ENCODE measurements at places on chromosomes 12 and 14. TPM values are rescaled to one million over a fixed set of nuclear protein-coding genes. Genes with fewer than 3 reads are reported as not detected.

- DNase-seq, result no peak
Observed at GRCh38 chr12:47017041-47017713, 62.2 kb upstream of the PCED1B start.

- peak; percentile 19 for DNase-seq
Observed at GRCh38 chr14:94768521-94769390, 1.2 kb downstream of the GSC start.

DNA sequence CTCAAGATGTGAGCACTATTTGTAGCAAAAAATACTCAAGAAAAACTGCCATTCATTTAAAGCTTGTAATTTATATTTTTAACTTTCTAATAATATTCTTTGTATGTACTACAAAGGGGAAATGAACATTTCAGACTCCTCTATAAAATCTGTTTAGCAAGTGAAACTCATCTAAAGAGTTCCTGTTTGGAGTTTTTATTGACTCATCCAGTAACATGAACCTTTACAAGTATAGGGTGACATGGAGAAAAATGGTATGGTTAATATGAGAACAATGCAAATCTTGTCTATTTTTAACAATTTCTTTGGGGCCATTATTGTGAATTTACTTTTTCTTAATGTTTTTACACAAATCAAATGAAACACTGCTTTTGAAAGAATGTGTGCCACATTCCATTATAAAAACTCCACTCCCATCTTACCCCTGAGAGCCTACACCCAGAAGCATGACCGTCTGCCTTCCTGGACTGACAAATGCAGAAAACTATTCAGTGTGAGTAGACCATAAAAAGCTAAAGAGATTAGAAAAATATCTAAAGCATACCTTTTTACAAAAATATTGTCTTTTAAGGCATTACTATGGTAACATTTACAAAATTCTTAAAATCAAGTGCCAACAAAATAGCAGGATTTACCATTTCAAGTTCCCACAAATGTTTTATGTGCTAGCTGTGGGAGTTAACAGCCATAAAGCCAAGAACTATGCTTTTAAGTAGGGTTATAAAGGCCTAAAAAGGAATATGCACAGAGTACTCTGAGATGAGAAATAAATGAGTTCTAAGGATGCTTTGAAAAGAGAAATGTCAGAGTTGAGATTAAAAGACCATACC is 144.0 kb downstream of the ADAMTS20 start:
- no peak for DNase-seq

SERPINA3 gene
- 212 TPM for polyA plus RNA-seq

RBM25 gene
- polyA plus RNA-seq, result 29.1 TPM

Data from ovary (tissue), 10 donors.